NCI-H1105 (cell line): ENCODE measurements at places on chromosomes 7 and 10.

DNA sequence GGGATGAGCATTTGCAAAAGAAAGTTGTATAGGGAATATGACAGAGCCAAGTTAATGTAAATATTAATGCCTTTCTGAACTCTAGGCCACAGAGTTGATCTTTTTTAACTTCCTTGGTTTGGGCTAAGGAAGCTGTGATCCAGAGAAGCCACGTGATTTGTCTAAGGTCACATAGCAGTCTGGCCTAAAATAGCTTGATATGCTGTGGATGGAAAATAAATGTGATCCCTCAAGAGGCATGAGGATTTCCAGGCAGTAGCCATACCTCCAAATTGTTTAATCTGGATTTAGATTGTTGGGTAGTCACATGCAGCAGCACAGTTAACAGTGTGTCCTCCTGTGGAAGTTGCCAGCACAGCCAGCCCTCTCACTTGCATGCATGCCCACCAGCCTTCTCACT is 165.7 kb upstream of the LANCL2 start:
- DNase-seq, result no peak

- DNase-seq, result no peak
These were observed 31.9 kb downstream of the IL2RA start for GRCh38 chr10:6030217-6030616.

- DNase-seq, result no peak
These were observed 760.8 kb upstream of the CELF2 start for GRCh38 chr10:10256860-10257259.

- no peak for DNase-seq
These were observed 112.8 kb downstream of the PARD3 start for GRCh38 chr10:34702093-34702937.

DNA sequence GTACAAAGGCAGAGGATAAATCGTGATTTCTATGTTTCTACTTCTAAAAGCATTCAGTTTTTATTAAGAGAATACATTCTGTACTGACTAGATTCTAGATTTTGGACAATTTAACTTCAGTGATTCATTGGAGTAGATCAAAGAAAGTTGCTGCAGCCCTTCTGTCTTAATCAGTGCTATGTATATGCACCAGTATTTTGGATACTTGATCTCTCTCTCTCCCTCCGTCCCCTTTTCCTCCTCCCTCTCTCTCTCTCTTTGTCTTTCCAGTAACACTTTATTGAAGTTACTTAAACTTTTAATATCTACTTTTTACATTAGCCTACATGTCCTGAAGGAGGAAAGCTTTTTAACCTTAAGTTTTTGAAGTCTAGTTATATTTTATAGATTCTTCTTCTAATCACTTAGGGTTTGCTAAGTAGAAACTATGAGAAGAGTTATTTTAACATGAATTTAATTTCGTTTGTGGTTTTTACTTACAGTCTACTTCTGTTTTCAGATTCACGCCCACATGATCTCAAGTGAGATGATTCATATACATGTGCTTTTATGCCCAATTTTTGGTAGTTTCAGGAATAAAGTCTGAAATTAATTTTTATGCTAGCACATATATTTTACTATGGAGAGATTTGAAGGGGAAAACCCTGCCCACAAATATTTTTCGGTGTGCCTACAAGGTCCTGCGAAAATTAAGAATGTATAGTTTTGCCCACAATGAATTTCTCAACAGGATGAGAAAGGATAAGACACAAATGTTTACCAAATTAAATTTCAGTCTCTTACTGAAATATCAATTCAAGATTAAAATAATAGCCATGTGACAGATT is 9.1 kb downstream of the MDFIC start:
- no peak for DNase-seq

GRCh38 chr10:16947069-16947468 is 129.8 kb upstream of the RSU1 start:
- DNase-seq, result no peak

DNA sequence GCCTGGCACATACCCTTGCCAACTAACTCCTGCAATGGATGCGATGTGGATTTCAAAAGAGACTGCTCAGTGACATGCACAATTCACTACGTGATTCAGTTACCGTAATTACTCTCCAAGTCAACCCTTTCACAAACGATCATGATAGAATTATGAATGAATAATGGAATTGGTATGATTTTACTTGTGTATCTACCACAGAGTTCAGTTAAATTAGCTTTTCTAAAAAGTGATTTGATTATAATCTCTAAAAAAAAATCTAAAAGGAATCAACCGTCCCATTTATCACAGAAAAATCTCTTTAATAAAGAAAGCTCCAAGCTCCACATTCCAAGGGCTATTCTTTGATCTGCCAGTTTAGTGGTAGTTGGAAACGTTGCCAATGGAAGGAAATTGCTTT is 30.4 kb upstream of the RSU1 start:
- DNase-seq, result no peak

DNA sequence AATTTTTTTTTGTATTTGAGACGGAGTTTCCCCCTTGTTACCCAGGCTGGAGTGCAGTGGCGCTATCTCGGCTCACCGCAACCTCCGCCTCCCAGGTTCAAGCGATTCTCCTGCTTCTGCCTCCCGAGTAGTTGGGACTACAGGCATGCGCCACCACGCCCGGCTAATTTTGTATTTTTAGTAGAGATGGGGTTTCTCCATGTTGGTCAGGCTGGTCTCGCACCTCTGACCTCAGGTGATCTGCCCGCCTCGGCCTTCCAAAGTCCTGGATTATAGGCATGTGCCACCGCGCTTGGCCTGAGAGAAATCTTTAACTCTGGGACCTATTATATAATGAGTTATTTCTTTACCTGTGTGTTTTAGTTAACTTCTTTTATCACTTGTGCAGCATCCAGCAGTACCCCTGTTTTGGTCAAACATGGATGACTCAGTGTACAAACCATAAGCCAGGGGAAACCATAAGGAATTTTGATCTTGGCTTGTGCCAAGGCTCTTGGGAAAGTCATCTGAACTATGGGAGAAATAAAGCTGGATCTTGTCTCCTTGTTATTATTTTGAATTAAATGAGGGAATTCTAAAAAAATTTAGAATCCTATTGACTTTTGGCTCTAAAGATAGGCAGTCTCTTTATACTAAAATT is 23.6 kb upstream of the ZRANB1 start:
- DNase-seq, result no peak

DNA sequence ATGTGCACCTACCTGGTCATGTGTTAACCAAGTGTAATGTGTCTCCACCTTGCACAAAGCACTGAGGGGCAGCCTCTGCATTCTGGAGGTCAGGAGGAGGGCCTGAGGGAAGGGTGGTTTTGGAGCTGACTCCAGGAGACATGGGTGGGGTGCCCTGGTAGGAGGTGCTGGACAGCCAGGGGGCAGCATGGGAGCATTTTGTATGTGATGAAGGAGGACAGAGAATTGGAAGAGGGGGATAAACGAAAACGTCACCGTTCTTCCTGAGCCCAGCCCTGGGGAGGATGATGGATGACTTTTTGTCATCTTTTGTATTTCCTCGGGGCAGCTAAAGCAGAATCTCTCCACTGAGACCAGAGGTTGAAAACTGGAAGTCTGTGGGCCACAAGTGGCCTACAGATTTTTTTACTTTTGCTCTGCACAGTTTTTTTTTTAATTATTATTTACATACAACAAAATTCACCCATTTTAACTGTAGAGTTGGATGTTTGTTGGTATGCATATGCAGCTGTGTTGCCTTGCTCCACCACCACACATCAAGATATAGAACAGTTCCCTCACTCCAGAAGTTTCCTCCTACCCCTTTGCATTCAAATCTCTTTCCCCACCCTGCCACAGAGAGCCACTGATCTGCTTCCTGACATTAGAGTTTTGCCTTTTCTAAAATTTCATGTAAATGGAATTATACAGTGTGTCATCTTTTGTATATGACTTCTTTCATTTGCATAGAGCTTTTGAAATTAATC is 242.5 kb downstream of the VTI1A start:
- DNase-seq, result no peak

GRCh38 chr10:73781548-73781878 is 335 bp upstream of the CHCHD1 start:
- DNase-seq, result no peak

DNA sequence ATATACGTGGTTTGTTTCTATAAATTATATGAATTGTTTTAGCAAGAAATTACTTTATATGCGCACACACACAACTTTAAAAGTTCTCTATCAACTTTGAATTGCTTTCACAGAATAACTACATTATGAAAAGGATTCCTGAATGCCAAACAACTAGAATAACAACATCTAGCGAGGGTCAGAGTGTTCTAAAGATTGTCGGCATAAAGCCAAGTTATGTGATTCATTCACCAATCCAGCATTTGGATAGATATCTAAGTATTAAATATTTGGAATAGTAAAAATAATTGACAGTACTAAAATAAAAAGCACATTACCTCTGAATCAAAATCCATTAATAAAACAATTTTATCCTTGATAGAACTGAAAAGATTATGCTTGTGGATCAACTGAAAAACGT is 125.3 kb upstream of the AMPH start:
- DNase-seq, result no peak

GRCh38 chr10:97320480-97321031 is 1.5 kb downstream of the FRAT1 start:
- DNase-seq, result no peak

GRCh38 chr7:67907792-67908191 is 911.2 kb downstream of the TYW1 start:
- DNase-seq, result no peak

- no peak for DNase-seq
These were observed 662 bp downstream of the DNAJC2 start for GRCh38 chr7:103343758-103344452.

GRCh38 chr10:68566351-68566750 is 6.2 kb downstream of the TET1 start:
- DNase-seq, result no peak

DNA sequence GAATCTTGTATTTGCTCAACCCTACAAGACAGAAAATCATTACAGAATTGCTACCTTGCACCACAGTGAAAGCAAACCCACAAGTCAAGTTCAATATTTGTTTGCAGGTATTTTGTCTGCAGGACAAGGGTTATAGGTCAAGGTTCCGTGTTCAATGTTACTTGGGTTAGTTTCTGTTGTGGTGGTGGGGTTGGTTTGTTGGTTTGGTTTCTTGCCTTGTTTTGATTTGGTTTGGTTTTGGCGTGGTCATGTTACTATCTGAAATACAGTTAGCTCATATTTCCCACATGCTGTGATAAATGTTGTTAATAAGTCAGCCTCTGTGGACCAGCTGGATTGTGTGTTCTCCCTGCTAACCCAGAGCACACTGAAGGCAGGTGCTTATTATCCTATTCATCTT is 75.6 kb upstream of the INSIG1 start:
- DNase-seq, result no peak

- DNase-seq, result no peak
These were observed 10.9 kb downstream of the C10orf71 start for GRCh38 chr10:49309691-49310411.

DNA sequence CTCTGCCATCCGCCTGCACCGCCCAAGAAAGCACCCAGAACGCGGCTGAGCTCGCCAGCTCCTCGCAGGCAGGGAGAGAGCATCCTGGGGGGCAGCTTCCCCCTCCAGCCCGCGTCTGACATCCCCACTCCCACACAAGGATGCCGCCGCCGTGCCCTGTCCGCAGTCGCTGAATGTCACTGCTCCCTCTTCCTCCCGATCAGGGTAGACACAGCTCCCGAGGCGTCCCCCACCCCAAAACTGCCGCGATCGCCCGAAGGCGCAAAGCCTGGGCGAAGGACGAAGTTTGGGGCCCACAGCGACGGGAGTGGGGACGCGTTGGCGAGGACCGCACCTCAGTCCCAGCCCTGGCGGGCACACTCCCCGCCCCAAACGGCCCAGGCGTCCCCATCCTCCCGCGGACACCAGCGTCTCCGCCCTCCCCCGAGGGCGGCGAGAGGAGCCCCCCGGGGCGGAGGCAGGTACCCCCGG is 1.5 kb upstream of the KAT6B start:
- no peak for DNase-seq

DNA sequence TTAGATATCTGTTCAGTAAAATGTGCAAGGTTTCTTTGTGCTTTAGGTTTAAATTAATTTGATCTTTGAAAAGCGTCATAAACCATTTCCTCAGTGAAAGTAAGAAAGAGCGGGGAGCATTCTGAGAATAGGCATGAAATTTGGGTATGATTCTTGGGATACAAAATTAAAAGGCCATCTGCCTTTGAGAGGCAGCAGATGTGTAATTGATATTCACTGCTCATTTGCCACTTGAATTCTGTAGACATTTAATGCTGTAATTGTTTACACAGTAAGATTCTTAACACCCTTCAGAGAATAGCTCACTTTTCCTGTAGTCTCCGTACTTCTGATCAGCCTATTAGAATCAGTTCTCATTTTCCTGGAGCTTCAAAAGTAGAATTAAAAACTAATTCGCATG is 18.7 kb downstream of the FRMD4A start:
- peak; percentile 42 for DNase-seq

- no peak for DNase-seq
These were observed 84.4 kb downstream of the VTI1A start for GRCh38 chr10:112531421-112531820.

GRCh38 chr10:110524859-110525232 is 27.1 kb downstream of the DUSP5 start:
- no peak for DNase-seq

- no peak for DNase-seq
These were observed 23.5 kb downstream of the PWWP2B start for GRCh38 chr10:132420469-132420980.

- peak; percentile 5 for DNase-seq
These were observed 145.2 kb upstream of the KLF14 start for GRCh38 chr7:130879191-130879590.
